Umbilical cord (tissue), 2 donors: ENCODE measurements at places on chromosomes 4 and X. TPM values are rescaled to one million over a fixed set of nuclear protein-coding genes. Genes with fewer than 3 reads are reported as not detected.

PROM1 gene
- total RNA-seq: 4.1 TPM

GPC3 gene
- total RNA-seq: 775 TPM

GPRASP3 gene
- 7.0 TPM for total RNA-seq

TASL gene
- total RNA-seq: 1.9 TPM

PRDM8 gene
- total RNA-seq: 0.48 TPM

DKC1 gene
- 17.6 TPM for total RNA-seq

TCEAL6 gene
- total RNA-seq: not detected

GAK gene
- 51.5 TPM for total RNA-seq

XG gene
- 4.8 TPM for total RNA-seq

ADH1A gene
- 0.48 TPM for total RNA-seq

ARHGAP6 gene
- 5.1 TPM for total RNA-seq

TEX11 gene
- total RNA-seq: not detected

RASSF6 gene
- 4.1 TPM for total RNA-seq

DNA sequence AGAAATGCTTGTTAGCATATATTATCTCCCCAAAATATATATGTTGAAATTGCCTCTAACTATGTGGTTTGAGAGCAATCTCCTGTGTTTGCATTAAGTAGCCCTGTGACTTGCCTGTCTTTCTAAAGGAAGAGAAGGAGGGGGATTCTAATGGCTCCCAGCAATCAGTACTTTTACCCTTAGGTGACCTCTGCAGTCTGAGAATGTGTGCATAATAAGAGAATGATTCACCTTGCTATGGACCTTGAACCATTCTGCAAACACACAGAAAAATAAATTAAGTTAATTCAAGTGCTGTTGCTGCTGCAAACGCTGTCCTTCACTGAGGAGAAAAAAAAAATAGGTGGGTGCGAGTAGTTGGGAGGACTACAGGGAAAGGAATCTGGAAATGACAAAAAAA, 322.2 kb downstream of the IQCM start:
- no peak for DNase-seq

GRCh38 chr4:27326991-27327390, 466.4 kb downstream of the STIM2 start:
- no peak for DNase-seq

DNA sequence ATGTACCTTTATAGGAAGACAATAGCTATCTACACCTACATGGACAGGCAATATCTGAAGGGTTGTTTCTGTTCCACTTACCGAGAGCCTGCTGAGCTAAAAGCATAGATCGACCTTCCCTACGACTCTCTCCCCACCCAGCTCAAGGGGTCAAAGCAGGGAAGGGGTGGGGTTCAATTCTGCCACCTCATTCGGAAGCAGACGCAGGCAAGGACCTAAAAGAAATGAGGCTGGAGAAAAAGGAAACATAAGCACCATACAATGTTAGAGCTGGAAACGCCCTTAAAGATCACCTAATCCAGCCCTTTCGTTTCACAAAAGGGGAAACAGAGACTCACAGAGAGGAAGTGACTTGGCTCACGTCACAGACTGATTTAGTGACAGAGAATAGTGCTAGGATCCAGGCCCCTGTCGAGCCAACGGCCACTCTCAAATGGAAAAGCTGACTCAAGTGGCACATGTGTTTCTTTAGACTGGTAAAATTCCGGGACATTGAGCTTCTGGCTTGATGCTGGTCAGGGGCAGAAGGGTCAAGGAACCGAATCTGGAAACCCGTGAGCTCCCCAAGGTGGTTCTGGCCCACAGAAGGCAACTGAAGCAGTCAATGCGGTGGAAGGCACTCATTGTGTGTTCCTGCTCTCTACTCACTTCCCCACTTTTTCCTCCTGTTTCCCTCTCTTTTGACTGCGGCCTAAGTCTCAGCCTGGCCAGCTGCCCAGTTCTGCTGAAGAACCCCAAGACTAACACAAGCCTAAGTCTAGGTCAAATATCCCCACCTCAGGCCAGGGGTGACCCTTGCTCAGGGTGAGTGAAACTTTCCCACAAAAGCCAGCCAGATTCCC, 7.5 kb downstream of the SEPTIN6 start:
- DNase-seq: peak; percentile 54

GRCh38 chr4:89468602-89469001, 161.0 kb upstream of the GPRIN3 start:
- no peak for DNase-seq

- DNase-seq: no peak
Measured at GRCh38 chr4:95181996-95182306, 366.8 kb downstream of the UNC5C start.

GRCh38 chr4:16597845-16598596, 300.4 kb downstream of the LDB2 start:
- DNase-seq: no peak

GRCh38 chrX:65731684-65732289, 64.3 kb downstream of the MSN start:
- no peak for DNase-seq

- DNase-seq: no peak
Measured at GRCh38 chr4:94889946-94890345, 132.2 kb downstream of the BMPR1B start.

DNA sequence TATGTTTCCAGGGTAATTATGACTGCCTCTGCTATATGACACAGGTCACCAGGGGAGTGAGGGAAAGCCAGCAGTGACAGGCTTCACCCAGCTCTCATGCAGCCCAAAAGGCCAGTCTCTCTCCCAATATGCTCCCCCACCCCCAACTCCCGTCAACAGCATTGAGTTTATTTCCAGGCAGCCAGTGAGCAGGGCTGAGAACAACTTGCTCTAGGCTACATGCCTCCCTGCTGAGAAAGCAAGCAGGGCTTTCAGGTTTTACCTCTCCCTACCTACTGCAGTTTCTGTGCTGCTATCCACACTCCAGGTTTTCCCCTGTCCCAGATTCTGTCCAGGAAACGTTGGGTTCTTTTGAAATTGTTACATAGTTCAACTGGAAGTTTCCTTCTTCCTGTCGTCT, 291.4 kb downstream of the PABPC4L start:
- DNase-seq: no peak

DNA sequence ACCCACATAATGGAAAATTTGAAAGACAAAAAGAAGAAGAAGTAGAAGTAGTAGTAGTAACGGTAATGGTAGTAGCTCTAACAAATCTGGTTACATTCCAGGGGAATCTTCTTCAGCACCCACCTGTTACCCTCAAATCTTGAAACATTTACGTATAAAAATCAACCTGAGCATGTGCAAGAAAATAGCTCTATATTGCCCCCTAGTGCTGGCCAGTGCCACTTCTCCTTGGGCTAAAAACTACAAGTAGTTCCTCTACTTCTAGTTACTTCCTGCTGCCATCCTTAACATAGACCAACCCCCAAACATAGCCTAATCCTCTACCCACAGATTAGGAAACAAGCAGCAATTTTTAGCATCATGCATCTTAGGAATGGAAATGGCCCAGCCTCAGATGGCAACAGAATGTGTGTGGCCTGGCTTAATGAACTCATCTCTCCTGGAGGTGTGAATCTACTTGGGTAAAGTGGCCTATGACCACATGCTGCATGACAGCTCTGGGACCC, 3.1 kb downstream of the PDGFC start:
- peak; percentile 82 for DNase-seq

GRCh38 chrX:103734125-103734760, 23.5 kb downstream of the TMEM31 start:
- DNase-seq: no peak

GRCh38 chrX:154092371-154092770, 5.1 kb downstream of the MECP2 start:
- DNase-seq: no peak

DNA sequence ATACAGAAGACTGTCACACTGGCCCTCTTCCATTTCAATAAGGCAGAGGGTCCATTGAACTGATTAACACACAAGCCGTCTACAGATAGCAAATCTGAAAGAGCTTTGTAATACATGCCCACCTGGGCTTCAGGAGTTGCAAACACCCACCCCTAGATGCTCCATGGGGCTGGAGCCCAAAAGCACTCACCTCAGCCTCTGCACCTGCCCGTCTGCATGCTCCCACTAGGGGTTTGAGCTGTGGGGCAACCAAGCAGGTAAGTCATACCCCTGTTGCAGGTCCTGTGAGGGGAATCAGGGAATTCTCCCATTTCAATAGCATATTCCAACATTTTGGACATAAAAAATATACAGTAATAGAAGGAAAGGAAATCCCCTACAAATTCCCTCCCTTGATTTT, 243.0 kb upstream of the KCNIP4 start:
- DNase-seq: no peak

- DNase-seq: no peak
Measured at GRCh38 chr4:119110121-119110520, 25.5 kb upstream of the MYOZ2 start.

- DNase-seq: no peak
Measured at GRCh38 chr4:152016303-152016620, 255.5 kb upstream of the GATB start.

DNA sequence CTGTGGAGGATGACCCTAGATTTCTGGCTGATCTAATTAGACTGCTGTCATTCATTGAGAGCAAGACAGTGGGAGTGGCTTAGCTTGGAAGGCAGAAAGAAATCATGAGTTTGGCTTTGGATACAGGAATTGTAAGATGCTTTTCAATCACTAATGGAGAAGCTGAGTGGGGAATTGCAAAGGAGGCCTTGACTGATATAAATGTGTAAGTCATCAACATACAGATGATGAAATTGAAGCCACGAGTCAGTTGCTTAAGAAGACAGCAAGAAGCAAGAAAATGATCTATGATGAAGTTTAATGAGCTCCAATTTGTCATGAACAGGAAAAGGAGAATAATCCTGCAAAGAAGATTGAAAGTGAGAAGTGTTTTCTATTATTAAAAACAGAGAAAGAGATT, 136.7 kb upstream of the C1QTNF7 start:
- DNase-seq: no peak

DNA sequence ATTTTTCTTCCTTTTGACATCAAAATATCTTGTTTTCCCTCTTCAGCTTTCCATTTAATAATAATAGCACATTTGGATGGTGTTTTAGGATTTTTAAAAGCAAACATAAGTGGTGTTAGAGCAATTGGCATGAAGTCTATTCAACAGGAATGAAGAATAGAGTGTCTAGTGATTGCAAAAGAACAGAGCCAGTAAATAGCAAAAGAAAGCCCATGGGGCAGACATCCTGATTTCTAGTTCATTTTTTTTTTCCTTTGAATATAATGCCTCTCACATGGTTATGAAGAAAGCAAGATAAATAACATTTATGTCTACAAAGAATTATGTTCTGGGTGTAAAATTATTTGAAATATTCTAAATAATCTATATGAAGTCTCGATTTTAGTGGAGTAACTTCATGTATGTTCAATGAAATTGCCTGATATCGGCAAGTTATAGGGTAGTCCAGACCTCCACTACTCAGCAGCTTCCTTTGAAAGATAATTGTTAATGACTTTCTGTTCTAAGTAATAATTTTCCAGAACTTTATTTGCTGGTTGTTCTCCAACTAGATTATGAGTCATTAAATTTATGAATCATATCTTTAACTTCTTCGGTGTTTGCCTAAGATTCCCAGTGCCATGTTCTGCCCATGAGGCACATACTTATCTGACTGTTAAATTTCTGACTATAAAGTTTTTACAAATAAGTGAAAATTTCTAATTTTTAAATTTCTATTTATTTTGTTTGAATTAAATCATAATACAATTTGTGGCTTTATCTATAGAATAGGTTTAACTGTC, 587.9 kb downstream of the TLL1 start:
- DNase-seq: peak; percentile 11

DNA sequence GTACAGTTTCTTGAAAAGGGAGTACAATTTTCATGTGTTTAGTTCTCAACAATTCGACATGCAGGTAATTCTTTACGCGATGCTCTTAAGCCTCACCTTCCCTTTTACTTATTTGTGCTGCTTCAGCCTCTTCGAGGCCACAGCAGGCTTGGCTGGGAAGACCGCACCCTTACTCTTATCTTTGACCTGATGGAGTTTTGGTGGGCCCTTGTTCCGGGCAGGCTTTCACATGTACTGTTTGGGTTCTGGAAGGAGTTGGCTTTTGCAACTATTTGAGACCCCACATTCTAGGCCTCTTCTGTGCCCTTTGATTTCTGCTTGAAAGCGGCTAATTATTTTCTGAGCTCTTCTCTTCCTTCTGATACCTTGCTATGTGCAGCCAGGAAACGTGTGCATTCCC, 60.2 kb downstream of the FAM193A start:
- no peak for DNase-seq

- DNase-seq: no peak
Measured at GRCh38 chr4:13597604-13598003, 29.9 kb downstream of the BOD1L1 start.

- DNase-seq: no peak
Measured at GRCh38 chr4:155687380-155687982, 20.8 kb downstream of the GUCY1A1 start.

DNA sequence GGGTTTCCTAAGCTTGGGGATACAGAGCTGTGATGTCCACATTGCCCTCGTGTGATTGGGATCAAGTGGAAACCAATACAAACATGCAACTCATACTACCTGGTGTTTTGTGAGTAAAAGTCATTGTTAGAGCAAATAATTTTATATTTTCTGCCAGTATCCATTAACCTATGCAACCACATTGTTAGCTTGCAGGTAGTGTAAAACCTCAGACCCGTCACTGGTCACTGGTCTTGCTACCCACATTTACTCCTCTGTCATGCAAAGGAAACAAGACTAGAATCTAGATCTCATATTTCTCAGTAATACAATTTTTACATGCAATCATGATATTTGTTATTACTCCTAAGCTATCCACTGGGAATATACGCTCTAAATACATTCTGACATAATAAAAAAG, 324.3 kb upstream of the NDST4 start:
- no peak for DNase-seq

DNA sequence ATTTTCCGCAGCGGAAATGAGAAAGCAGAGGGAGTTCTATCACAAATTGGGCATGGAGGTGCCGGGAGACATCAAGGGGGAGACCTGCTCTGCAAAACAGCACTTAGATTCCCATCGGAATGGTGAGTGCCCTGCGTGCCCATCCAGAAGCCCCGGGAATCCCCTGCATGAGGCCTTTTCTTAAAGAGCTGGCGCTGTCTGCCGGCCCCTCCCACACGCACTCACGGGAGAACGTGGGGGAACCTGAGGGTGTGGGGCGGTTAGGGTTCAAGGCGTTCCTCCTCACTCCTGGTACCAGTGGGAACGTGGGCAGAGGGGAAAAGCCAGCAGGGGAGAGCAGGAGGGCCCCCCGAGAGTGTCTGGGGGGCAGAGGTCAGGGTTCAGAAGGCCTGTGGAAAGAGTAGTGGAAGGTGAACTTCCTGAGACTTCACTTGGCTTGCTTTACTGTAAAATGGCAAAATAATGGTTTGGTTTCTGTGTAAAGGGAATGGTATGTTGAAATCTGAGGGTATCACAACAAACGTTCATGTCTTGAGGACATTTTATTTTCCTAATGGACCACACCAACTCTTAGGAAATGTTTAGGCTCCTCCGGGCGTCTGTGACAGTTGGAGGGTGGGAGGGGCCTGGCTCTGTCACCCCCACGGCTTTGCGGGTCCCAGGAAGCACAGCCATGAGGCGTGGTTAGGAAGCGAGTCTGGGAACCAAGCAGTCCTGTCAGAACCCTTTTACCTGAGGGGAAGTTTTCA, 38.0 kb downstream of the PCGF3 start:
- no peak for DNase-seq

DNA sequence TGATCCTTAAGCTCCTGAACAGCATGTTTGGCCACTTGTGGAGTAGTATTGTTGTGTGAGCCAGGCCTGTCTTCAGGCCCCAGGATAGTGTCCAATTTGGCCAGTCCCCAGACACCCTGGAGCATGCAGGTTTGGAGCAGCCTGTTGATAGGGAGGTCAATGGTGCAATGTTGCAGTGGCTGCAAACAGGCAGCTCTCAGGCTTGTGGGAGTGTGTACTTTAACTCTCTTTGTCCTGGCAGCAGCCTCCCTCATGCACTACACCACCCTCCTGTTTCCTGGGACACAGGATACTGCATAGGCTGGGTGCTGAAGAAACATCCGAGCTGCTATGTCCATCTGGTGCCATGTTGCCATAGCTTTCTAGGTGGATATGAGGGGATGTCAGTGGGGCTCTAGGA, 24.0 kb downstream of the TECRL start:
- DNase-seq: no peak
